ENCODE measurements at places on chromosomes 11 and 22.

DNA sequence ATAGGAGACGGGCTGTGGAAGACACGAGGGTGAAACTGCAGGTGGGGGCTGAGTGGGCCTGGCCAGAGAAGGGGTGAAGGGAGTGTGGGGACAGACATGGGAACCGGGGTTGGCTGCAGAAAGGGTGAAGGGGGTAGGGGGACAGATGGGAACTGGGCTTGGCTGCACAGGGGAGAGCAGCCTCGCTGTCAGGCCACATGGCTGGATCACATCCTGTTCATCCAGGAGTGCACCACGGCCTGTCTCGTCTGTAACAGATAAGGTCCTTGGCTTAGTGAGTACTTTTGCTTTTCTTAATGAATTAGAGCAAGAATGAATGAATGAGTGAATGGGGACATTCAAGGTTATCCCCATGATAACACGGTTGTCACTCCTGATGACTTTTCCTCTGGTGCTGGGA, 13.5 kb downstream of the FBLN1 start:
- no peak for DNase-seq

DNA sequence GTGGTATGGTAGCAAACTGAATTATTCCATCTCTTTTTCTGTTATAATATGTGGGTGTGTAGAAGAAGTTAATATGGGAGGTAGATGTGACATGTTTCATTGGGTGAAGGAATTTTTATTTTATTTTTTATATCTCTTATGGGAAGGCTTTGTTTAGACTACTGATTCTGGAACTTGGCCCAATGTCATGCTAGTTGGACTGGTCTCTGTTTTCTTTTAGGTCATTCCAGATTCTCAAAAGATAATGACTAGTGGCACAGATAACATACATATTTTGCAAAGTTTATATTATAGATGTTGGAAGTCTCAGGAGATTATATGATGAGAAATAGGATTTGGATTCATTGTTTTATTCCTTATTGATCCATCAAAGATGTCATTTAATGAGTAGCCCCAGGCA, 1.3 kb upstream of the OOSP3 start:
- no peak for DNase-seq

DNA sequence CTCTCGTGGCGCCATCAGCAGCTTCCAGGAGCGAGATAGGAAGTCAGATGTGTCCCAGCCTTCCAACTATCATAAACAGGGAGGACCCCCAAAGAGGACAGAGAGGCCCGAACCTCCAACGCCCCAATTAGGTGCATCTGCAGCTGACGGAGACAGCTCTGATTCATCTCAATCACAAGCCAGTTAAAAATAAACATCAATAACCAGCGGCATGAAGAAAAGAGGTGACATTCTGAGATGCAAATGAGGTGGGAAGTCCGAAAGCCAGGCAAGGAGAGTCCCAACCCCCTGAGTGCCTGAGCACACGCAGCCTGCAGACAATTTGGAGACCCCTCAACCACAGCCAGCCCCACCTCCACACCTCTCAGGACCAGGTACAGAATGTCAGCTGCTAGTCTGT, 28.1 kb upstream of the IGSF9B start:
- no peak for DNase-seq

- no peak for DNase-seq
Measured at GRCh38 chr11:24723231-24723630, 226.4 kb downstream of the LUZP2 start.

GRCh38 chr11:88313441-88313840, 24.1 kb downstream of the CTSC start:
- no peak for DNase-seq

DNA sequence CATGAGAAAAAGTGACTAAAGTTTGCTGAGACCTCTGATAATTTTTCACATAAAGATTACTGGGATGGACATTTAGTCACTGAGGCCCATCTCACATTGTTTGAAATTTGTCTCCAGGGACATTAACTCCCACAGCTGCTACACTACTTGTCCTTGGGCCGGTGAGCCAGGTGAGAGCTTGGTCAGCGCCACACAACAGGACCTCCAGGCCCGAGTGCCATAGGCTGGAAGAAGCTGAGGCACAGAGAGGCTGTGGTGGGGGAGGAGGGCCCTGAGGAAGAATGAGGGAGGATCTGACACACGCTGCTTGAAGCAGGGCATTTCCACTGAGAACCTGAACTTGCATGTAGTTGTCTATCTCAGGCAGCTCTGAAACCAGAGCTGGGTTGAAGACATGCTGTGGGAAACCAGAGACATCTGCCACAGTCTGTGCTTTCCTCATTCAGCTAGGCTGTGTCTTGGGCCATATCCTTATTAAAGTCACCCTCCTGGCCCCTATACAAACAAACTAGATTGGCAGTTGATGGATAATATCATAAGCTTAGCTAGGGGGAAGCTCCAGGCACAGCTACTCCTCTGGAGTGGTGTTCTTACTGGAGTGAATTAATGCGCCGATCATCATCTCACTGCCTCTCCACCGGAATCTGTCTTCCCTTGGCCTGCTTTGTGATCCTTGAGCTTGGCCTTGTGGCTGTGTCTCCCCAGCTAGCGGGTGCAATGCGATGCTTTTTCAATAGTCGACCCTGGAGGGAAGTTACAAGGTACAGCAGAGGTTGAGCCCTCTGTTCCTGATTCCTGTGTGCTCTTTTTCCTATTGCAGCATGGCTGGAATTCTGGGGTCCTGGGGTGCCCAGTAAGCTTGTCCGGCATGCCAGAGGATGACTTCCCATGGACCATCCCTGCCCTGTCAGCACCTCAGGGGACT, 225.3 kb upstream of the B3GAT1 start:
- no peak for DNase-seq

- no peak for DNase-seq
Measured at GRCh38 chr22:25139062-25139461, 60.6 kb upstream of the CRYBB3 start.

Data from hepatic stellate cell (primary cell).